Kasumi-1 (cell line): ENCODE measurements at places on chromosomes 3 and 15.

- DNase-seq = no peak
Observed at GRCh38 chr3:54120657-54121413, 1.5 kb upstream of the CACNA2D3 start.

DNA sequence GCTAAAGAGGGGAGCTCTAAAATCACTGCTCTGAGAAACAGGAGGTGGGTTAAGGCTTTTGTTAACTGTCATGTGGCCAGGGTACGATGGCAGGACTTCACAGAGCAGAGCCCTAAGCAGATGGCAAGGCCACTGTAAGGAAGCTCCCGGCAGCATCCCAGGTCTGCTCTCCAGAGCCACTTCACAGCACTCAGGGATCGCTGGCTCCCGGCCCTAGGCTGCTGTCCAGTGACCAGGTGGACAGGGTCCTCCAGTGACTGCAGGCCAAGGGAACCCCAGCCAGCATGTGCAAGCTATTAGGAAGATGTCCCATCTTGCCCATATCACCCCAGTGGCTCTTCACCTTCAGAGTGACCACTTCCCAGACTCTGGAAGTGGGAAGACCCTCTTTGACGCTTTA, 10.4 kb downstream of the TMEM41A start:
- DNase-seq = no peak

- no peak for DNase-seq
Observed at GRCh38 chr3:43413676-43414368, 127.5 kb downstream of the SNRK start.

DNA sequence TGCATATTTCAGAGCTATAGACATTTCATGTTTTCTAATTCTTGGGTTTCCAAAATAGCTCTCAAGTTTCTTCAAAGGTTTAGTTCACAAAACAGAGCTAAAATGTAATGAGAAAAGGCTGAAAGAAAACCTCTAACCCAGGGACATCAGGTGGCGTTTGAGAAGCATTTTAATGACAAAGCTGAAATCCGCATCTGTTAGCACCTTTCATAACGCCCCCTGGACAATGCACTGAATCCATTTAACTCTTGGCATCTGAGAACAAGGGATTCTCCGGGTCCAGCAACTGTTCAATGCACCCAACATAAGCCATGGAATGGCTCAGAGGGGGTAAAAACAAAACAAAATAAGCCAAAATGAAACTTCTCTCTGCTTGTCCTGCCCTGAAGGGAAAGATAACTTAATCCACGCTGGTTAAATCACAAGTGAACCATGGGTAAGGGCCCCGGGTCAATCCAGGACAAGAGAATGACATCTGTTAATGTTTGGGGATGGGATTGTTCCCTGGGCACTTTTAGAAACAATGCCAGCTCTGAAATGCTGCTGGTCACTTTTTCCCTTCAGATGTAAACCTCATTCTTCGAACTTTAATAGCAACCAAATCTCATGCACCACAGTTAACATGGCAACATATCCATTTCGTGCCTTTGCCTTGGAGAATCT, 466.2 kb upstream of the ADAMTS9 start:
- DNase-seq = no peak

- DNase-seq = peak; percentile 69
Observed at GRCh38 chr15:70488002-70488605, 275.3 kb downstream of the UACA start.

DNA sequence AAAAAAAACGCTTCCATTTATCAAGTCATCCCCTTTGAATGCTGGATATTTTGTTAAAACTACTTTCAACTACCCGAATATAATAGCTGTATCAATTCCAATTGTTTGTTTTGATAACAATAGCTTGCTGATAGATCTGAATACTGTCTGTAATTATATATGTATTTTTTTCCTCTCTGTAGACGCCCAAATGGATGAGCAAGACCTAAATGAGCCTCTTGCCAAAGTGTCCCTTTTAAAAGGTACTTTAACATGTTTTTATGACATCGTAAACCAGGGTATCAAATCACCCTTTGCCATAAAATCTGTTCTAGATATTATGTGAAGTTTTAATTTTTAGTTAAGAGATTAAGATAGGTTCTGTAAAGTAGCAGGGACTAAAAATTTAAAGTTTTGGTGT, 111.5 kb upstream of the FLNB start:
- no peak for DNase-seq

GRCh38 chr15:64843991-64844390, 2.3 kb downstream of the PLEKHO2 start:
- no peak for DNase-seq

DNA sequence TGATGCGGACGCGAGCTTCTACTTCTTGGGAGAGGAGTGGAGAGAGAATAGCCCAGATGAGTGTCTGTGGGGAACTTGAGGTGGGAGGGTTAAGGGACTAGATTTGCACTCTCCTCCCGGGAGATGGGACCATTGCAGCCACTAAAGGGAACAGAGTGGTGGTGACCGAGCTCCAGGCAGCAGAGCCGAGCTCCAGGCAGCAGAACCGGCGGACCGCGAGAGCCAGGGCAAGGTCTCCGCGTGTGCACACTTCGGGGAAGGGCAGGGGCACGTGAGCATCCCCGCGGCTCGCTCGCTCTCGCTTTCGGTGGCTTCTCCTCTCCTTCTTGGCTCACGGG, 1.1 kb downstream of the IGDCC3 start:
- peak; percentile 30 for DNase-seq

DNA sequence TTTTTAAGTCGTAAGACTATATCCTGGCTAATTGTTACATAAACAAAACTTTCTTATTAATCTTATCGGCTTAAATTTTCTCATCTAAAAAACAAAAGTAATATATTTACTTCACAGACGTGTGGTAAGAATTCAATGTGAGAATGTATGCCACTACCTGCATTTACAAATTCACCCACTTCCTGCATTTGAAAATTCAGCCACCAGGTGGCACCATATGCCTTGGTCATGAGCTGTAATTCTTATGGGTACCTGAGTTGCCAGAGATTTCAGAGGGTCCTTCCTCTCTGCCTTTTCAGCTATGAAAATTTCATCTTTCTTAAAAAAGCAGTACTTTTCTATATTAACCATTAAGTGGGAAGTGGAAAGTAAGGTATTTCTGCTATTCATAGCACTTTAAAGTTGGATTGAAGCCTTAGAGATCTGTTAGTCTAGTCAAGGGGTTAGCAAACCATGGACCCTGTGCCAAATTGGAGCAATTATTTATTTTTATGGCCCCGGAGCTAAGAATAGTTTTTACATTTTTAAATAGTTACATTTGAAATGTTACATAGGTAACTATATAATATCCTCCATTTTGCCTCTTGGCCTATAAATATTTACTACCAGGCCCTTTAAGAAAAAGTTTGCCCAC, 127.8 kb downstream of the HCN4 start:
- peak; percentile 61 for DNase-seq

DNA sequence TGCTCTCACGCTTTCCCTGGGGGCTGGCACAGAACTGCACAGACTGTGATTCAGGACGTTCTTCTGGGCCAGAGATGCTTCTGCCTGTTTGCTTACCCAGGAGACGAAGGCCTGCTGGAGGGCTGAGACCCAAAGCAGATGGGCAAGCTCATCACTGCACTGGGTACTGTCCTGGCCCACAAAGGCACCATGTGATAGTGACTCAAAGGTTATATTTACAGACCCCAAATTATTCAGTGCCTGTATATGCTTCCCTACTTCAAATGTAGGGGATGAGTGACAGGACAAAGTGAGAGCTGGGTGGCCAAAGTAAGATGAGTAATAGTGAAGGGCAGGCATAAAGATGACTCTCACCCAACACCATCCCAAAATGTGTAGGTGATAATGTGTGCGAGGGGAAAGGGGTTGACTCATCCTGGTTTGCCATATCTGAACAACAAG, 127.4 kb downstream of the WDR76 start:
- no peak for DNase-seq

- no peak for DNase-seq
Observed at GRCh38 chr15:77144026-77144425, 73.1 kb upstream of the TSPAN3 start.
